ENCODE measurements at places on chromosomes 2 and 18.

DNA sequence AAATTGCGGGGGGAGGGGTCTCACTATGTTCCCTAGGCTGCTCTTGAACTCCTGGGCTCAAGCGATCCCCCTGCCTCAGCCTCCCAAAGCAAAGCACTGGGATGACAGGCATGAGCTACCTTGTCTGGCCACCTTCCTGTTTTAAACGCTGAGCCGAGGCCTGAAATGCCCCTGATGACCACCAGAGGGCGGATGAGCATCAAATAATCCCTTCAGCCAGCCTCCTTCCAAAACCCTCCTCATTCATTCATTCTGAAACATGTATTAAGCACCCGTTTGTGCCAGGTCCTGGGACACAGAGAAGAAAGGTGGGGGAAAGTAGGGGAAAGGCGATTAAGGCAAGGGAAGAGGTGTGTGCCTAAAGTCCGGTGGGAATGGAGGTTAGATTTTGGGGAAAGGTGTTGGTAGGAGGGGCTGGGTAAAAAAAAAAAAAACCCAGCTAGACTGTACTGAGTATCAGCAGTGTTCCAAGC, 30.7 kb upstream of the PTMA start:
- peak; percentile 96 for DNase-seq

GRCh38 chr18:70491734-70492348, 203.0 kb downstream of the SOCS6 start:
- peak; percentile 85 for DNase-seq

- DNase-seq, result no peak
Measured at GRCh38 chr18:40866013-40866645, 1088.9 kb upstream of the PIK3C3 start.

DNA sequence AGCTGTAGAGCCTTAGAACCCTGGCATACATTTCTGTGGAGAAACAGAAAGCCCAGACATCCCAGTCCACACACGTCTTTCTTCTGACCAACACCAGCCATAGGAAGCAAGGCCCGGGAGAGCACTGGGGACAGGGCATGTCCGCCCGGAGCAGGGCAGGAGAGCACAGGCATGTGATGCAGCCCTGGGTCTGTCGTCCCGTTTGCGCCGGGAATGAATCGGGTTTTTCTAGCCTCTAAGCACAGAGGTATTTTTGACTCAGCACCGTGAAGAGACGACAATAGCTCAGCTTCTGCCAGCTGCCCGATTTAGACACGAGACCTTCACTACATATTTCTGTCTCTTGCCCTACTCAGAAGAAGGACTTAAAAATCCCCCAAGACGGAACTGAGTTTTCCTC, 7.3 kb upstream of the AMMECR1L start:
- no peak for DNase-seq

DNA sequence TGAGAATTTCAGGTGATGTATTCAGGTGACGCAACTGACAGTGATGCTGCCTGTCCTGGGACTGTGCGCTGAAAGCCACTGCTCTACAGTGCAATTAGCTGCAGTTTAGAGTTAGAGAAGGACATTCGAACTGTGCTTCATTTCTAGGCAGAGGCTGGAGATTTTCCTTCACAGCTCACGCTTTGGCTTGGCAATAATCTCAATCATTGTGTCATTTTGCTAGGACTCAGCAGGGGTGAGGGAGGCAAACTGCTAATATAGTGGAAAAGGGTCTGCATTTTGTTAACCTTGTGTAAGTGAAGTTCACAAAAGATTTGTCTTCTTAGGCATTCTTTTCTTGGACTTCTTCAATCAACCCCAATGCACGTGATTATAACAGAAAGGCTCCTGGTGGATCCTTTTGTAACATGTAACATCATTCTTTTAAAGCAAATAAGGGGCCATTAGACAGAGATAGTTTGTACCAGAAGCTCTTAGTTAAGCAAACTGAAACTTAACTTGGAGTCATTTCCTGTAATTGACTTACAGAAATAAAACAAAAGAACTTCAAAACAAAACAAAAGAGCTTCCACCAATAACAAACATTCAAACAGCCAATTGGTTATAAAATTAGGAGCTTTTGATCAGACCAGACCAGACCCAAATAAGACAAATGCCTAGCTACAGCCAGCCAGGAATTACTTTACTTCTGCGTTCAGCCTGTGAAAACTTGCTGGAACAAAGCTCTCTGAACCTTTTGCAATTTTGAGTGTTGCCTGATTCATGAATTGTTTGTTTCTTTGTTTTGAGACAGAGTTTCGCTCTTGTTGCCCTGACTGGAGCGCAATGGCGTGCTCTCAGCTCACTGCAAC, 1376.3 kb upstream of the CELF4 start:
- no peak for DNase-seq

- peak; percentile 73 for DNase-seq
Measured at GRCh38 chr2:37156071-37156856, 516 bp downstream of the EIF2AK2 start.

- peak; percentile 24 for DNase-seq
Measured at GRCh38 chr2:167844714-167845530, 402.5 kb downstream of the STK39 start.

- DNase-seq, result no peak
Measured at GRCh38 chr18:56890632-56891031, 239.5 kb downstream of the WDR7 start.

DNA sequence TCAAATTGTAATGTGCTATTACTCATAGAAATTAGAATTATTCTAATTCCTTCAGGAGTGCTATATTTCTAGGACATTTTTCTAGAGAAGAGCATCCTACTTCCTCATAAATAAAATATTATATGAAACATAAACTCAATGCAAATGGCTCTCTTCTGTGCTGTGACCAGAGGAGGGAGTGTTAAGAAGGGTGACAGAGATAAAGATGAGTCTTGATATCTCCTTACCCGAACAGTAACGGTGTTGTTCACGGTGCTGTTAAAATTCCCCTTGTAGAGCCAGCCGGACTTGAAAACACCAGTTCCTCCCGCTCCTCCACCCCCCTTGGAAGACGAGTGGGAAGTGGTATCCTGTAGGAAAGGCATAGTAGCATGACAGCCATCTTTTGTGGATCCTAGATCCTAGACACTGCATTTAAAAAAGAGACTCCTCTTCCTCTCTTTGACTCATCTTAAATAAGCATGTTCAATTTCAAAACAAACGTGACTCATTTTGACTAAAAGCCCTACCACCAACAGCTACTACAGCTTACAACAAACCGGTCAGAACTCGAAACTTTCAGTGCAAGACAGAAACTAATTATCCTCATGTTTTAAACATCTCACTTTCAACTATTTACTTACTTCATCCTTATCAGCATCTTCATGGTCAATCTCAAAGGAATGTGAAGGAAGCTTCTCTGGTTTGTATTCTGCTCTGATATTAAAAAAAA, 156.3 kb downstream of the DOCK10 start:
- DNase-seq, result no peak

- DNase-seq, result no peak
Measured at GRCh38 chr2:41431756-41432155, 616.1 kb upstream of the PKDCC start.

DNA sequence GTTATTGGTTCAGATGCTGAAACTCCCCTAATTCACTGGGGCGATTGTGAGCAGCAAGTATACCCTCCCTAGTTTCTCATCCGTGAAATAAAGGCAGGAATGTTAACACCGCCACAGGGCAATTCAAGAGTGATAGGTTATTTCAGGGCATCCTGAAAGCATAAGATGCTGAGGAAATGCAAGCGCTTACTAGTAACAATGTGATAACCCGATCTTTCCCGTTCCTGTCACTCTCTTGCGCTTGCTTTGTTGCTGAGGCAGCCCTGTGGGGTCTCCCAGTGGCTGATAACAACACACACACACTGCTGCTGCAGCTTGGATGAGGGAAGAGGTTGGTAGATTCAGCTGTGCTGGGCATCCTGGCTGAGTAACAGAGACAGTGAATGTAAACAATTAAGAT, 259.3 kb downstream of the AGPS start:
- DNase-seq, result no peak

DNA sequence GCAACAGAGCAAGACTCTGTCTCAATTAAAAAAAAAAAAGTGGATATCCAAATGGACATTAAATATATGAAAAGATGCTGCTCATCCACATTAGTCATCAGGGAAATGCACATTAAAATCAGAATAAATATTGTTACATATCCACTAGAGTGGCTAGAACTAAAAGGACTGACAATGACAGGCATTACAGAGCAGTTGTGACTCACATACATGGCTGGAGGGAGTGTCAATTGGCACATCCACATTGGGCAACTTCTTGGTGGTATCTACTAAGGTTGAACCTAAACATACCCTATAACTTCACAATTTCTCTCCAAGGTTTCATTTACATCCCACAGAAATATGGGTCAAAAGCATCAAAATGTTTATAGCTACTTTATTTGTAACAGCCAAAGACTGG, 14.0 kb upstream of the DNER start:
- DNase-seq, result no peak

GRCh38 chr2:156385242-156385641, 50.9 kb upstream of the GPD2 start:
- DNase-seq, result no peak

GRCh38 chr2:27135478-27135955, 1.1 kb upstream of the PREB start:
- DNase-seq, result no peak

- DNase-seq, result peak; percentile 86
Measured at GRCh38 chr2:195657634-195658540, 861 bp downstream of the SLC39A10 start.

DNA sequence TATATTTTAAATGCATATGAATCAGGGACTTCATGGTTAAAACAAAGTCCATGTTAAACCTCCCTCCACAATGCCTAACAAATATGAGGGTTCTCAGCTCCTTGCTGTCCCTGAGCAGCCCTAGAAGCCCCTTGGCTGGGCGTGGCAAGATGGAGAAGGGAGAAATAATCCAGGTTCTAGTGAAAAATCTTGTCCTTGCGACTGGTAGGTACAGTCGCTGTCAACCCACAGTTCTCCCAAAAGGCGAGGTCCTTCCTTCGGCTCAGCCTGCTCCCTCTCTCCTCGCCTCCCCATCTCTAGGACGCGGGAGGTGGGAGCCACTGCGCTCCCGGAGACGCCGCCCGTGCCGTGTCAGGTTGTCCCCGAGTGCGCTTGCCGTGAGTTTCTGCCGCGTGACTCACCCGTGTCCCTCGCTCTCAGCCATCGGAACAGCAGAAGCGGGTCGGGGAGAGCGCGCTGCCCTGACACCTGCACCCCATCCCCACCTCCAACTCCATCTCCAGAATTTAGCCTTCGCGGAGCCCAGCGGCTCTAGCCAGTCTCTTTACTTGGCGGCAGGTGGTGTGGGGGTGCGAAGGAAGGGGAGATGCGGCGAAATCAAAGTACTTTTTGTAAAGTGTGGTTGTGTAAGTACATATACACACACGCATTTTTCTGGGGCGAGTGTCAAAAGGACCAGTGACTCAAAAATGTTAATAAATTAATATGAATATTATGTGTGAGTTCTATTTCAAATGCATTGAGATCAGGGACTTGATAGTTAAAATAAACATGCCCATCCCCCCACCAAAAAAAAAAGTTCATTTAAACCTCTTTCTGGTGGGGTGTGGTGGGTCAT, 65.1 kb upstream of the TMEM17 start:
- peak; percentile 7 for DNase-seq

- DNase-seq, result peak; percentile 15
Measured at GRCh38 chr18:12515550-12515949, 107.8 kb downstream of the PRELID3A start.

GRCh38 chr18:39314595-39314994, 1749.0 kb upstream of the CELF4 start:
- no peak for DNase-seq
